ENCODE measurements at places on chromosomes 12 and 14. TPM values are rescaled to one million over a fixed set of nuclear protein-coding genes. Genes with fewer than 3 reads are reported as not detected.

Gene CLEC4C
- total RNA-seq = not detected

Gene TMEM121
- 1.5 TPM for total RNA-seq

Gene KRT75
- total RNA-seq = not detected

Gene IRAK3
- total RNA-seq = 44.6 TPM

DNA sequence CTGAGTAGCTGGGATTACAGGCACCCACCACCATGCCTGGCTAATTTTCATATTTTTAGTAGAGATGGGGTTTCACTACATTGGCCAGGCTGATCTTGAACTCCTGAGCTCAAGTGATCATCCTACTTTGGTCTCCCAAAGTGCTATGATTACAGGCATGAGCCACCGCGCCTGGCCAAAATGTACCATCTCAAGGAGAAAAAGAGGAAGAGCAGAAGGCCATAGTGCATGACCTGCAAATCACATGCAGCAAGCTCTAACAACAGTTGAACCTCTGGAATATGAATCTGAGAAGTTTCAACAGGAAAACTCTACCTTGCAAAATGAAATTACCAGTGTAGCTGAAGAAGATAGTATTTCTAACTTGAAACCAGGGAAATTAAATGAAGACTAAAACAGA, 17.1 kb upstream of the SERPINA1 start:
- no peaks in the 10 kb centered on the region for H3K36me3 ChIP-seq
- H3K27ac ChIP-seq = no peak overlapping the region
- H3K4me3 ChIP-seq = no peak overlapping the region
- no peaks in the 10 kb centered on the region for H3K27me3 ChIP-seq
- H3K4me1 ChIP-seq = no peaks in the 10 kb centered on the region

DNA sequence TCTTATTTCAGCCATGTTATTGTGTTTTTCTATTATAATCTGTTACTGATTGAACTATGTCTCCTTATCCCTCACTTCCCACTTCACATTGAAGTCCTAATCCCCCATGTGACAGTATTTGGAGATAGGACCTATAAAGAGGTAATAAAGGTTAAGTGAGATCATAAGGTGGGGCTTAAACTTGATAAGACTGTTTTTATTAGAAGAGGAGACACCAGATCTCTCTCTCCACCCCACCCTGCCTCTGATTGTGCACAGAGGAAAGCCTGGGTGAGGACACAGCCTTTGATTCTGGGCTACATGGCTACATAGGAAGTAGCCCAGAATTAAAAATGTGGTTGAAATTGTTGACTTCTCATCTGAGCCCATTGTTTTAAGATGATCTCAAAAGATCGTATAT, 414.7 kb downstream of the SLC16A7 start:
- H3K4me3 ChIP-seq = no peak overlapping the region
- H3K27me3 ChIP-seq = no peaks in the 10 kb centered on the region
- H3K4me1 ChIP-seq = no peaks in the 10 kb centered on the region
- H3K27ac ChIP-seq = no peak overlapping the region

DNA sequence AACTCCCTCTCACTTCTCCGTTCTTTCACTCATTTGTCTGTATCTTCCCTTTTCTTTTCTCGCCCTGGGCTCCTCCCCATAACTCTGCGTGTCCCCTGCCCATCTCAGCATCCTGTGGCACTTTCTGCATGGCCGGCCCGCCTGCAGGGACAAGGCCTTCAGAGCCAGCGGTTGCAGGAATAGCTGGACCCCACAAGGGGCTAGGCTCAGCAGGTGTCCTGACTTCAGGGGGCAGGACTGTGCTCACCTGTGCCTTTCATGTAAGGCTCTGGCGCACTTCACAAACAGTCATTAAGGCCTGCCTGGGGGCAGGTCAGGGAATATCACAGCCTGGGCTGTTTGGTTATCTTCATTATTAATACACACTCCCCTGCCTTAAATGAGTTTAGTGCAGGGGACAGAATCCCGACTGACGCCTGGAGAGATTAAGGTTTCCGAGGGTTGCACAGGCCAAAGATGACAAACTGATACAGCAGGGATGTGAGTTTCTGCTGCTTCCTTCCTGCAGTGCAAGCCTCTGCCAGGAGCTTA, 768.8 kb upstream of the TBX3 start:
- DNase-seq = no peak
- no peak overlapping the region for H3K4me3 ChIP-seq
- H3K27me3 ChIP-seq = peaks cover 12% of the 10 kb centered on the region

DNA sequence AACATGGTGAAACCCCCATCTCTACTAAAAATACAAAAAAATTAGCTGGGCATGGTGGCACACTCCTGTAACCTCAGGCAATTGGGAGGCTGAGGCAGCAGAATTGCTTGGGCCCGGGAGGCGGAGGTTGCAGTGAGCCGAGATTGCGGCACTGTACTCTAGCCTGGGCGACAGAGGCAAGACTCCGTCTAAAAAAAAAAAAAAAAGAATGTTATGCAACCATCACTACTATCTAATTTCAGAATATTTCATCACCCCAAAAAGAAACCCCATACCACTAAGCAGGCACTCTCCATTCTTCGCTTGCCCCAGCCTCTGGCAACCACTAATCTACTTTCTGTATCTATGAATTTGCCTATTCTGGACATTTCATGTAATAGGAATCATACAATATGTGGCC, 68.8 kb upstream of the AMN start:
- no peak for DNase-seq
- no peaks in the 10 kb centered on the region for H3K27me3 ChIP-seq
- no peak overlapping the region for H3K4me3 ChIP-seq
- no peak overlapping the region for H3K27ac ChIP-seq
- H3K36me3 ChIP-seq = no peaks in the 10 kb centered on the region
- peaks cover 8% of the 10 kb centered on the region for H3K4me1 ChIP-seq

GRCh38 chr12:3685830-3686229, 67.1 kb downstream of the CRACR2A start:
- H3K36me3 ChIP-seq = no peaks in the 10 kb centered on the region
- no peak overlapping the region for H3K27ac ChIP-seq
- no peak overlapping the region for H3K4me3 ChIP-seq
- no peaks in the 10 kb centered on the region for H3K27me3 ChIP-seq
- no peaks in the 10 kb centered on the region for H3K4me1 ChIP-seq

- no peak overlapping the region for H3K4me3 ChIP-seq
- no peaks in the 10 kb centered on the region for H3K36me3 ChIP-seq
- no peak overlapping the region for H3K27ac ChIP-seq
- DNase-seq = no peak
Measured at GRCh38 chr12:129552996-129553750, 350.7 kb downstream of the TMEM132D start.

- no peaks in the 10 kb centered on the region for H3K36me3 ChIP-seq
- no peak for DNase-seq
- H3K4me1 ChIP-seq = no peaks in the 10 kb centered on the region
- H3K4me3 ChIP-seq = no peak overlapping the region
- H3K27ac ChIP-seq = no peak overlapping the region
Measured at GRCh38 chr12:99553461-99553860, 94.1 kb upstream of the GARIN6 start.
